ENCODE measurements at places on chromosomes 16 and 17.

- DNase-seq = no peak
Observed at GRCh38 chr17:2043785-2044184, 2.0 kb downstream of the OVCA2 start.

GRCh38 chr17:60573236-60574051 is 26.5 kb upstream of the PPM1D start:
- no peak for DNase-seq

DNA sequence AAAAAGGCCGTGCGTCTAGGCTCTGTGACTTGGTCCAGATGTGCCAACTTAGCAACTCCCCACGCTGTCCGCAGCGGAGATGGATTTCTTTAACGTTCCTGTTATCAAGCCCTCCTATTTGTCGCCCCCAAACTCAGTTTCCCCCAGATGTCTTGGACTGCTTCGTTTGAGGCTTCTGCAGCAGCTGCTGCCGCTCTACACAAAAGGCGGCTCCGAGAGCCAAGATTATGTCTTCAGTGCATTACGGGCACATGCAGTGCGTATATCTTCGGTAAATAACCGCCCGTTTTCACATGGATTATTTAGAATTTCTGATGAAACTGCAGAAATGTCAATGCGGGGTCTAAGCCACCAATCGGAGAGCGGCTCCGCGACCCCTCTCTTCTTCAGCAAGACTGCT is 240.6 kb upstream of the ZFHX3 start:
- DNase-seq = no peak

DNA sequence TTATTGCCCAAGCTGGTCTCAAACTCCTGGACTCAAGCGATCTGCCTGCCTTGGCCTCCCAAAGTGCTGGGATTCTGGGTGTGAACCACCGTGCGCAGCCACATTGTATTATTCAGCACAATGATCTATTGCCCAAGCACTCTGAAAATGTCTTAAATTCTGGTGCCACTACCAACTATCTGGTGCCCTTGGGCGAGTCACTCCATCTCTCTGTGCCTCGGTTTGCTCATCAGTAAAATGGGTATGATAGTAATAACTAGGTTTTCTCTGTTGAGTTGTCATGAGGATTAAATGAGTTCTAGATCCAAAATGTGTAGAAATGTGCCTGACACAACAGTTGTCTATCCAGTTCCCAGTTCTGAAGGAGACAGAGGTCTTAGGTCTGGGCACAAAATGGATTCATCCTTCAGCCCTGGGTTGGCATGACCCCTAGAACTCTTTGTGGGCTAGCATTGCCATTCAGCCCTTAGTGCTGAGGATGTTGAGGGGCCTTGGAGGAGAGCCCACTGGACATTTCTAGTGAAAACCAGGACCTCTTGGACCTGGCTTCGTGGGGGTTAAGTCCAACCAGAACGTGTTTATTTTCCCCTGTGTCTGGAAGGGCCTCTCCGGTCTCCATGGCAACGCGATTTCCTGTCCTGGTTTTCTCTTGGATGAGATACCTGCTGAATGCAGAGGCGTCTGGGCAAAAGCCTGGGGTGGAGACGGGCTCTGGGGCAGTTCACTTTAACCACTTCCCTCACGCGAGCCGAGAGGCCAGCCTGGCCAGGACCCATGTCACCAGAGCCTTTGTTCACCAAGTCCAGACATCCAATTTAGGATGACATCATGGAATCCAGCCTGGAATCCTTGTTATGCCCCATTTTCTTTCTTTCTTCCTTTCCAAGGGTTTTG is 43.7 kb upstream of the TNRC6A start:
- DNase-seq = peak; percentile 42

GRCh38 chr17:57584050-57584551 is 161.0 kb downstream of the CCDC182 start:
- no peak for DNase-seq

- DNase-seq = no peak
Observed at GRCh38 chr17:81037026-81037797, 2.3 kb downstream of the BAIAP2 start.

GRCh38 chr16:14963281-14964173 is 11.3 kb upstream of the PDXDC1 start:
- no peak for DNase-seq

- no peak for DNase-seq
Observed at GRCh38 chr17:12719948-12720347, 54.3 kb downstream of the MYOCD start.

DNA sequence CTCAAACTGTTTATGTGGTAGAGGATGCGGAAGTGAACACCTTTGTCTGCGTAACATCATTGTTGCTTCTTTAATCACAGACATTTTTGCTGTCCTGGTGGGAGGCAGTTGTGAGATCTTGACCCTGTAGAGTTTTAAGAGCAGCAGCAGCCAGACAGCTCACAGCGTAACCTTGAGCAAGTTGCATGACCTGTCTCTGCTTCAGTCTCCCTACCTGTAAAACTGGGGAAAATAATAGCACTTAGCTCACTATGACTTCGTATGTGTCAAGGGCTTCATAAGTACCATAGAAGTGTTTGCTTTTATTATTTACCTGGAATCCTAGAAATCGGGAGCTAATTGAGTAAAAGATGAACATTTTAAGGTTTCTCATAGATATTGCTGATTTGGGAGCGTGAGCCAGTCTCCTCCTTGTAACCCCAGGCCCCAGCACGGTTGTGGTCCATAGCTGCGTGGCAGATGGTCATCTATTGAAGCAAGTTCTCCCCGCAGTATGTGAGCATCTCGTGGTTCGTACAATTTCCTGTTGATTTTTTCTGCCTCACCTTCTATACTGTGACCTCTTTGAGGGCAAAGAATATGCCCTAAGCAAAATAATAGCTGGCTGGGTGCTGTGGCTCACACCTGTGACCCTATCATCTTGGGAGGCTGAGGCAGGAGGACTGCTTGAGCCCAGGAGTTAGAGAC is 34.4 kb downstream of the GPRC5B start:
- DNase-seq = no peak

DNA sequence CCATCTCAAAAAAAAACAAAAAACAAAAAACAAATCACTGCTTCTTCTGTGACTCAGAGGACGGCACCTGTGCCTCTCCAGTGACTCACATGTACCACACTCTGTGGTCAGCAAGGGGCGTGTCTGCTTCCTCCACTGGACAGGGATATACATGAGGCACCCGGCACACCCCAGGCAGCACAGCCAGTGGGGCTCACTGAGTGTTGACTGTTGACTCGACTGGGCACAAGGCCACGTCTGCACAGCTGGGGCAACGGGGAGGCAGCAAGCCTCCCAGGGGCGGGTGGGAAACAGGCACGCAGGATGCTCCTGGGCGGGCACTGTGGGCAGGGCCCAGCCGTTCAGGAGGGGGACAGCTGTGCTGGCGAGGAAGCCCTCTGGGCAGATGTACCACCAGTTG is 64.1 kb downstream of the TIMM22 start:
- DNase-seq = no peak

- DNase-seq = no peak
Observed at GRCh38 chr16:56871172-56871593, 6.2 kb downstream of the SLC12A3 start.

- no peak for DNase-seq
Observed at GRCh38 chr17:68094481-68095078, 59.0 kb downstream of the KPNA2 start.

DNA sequence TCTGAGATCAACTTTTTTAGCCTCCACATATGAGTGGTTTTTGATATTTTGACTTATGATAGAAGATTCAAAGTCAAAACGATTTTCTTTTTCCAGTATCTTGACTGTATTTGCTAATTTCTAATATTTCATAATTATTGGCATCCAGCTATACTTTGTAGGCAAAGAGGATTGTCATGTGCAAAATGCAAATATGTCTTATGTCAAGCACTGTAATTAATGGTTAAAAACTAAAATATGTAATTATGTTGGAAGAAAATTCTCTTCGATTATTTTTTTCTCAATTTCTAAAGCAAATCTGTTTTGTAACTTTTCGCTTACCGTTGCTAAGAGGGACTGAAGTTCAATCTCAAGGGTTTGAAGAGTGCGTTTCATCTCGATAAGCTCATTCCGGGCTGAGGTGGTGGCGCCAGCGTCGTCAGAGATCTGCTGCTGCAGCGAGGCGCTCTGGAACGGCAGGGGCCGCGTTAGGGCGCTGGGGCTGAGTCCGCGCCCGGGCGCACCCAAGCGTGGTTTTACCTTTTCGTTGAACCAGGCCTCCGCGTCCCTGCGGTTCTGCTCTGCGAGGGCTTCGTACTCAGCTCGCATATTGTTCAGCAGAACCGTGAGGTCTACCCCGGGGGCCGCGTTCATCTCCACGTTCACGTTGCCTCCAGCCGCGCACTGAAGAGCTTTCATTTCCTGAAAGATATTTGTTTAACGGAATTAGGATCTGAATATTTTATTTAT is 3.0 kb downstream of the KRT27 start:
- no peak for DNase-seq

- DNase-seq = no peak
Observed at GRCh38 chr17:77875051-77875780, 83.3 kb upstream of the TNRC6C start.

- DNase-seq = no peak
Observed at GRCh38 chr16:83903751-83904150, 4.8 kb downstream of the MLYCD start.

- DNase-seq = no peak
Observed at GRCh38 chr16:67114793-67115192, 5.1 kb downstream of the PHAF1 start.

GRCh38 chr16:86041807-86042206 is 142.8 kb downstream of the IRF8 start:
- DNase-seq = no peak

DNA sequence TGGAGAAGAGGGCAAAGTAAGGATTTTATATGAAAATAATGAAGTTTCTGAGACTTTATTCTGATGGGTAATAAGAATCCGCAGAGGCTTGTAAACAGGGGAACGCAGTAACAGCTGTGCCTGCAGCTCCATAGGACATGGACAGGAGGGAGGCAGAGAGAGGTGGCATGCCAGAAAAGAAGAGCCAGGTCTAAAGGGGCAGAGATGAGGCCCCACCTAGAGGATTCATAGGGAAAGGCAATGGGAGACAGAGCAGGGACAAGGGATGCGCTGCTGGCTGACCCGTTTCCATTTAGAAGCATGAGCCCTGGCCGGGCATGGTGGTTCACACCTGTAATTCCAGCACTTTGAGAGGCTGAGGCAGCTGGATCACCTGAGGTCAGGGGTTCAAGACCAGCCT is 340.3 kb upstream of the CDH5 start:
- DNase-seq = no peak

DNA sequence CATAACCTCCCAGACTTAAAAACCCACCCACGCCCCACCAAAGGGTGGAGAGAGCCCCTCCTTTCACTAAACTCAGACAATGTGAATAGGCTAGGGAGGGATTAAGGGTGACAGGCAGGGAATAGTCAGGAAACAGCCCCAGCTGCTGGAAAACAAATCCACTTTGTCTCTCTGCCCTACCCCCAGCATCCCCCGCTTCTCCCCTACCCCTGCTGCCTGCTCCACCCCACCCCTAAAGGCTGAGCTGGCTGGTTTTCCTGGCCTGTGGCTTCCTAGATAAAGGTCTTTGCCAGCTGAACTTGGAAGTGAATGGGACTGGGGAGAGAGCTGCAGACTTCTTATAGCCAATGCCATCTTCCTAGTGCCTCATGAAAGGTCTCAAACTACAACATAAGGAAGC is 15.0 kb downstream of the CAVIN1 start:
- peak; percentile 88 for DNase-seq

- DNase-seq = no peak
Observed at GRCh38 chr17:14409292-14409691, 108.4 kb downstream of the HS3ST3B1 start.

DNA sequence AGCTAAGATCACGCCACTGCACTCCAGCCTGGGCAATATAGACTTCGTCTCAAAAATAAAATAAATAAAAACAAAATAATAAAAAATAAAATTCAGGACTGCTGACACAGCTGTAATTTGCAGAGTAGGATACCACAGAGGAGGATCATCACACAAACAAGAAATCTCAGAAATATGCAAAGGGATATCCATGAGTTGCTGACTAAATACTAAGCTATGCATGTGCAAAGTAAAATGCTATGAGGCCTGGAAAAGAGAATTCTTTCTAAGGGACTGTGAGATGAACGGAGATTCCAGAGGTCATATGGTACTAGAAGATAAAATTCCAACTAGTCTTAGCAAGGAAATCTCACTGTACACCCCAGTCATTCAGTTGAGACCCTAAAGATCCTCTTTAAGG is 74.8 kb downstream of the SLC39A11 start:
- no peak for DNase-seq

GRCh38 chr16:85950136-85950918 is 51.4 kb downstream of the IRF8 start:
- DNase-seq = no peak

- DNase-seq = no peak
Observed at GRCh38 chr16:83245061-83245460, 562.7 kb upstream of the HSBP1 start.

- DNase-seq = no peak
Observed at GRCh38 chr17:15287538-15288267, 22.6 kb upstream of the PMP22 start.

DNA sequence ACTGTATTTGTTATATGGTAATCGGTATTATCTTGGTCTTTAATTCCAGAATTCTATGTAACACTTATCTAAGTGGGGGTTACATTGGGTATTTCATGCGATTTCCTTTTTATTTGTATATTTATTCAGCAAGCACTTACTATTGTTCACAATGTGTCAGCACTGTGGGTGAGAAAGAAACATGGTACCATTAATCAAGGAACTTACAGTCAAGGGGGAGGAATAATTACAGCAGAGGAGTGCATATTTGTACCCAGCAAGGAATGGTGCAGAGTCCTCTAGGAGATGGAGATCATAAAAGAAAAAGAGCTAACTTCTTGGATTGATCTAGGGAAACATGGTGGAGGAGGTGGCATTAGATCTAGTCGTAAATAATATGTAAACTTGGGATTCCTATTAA is 117.0 kb upstream of the KCNJ16 start:
- no peak for DNase-seq

- DNase-seq = no peak
Observed at GRCh38 chr17:11252146-11252545, 11.1 kb downstream of the SHISA6 start.

DNA sequence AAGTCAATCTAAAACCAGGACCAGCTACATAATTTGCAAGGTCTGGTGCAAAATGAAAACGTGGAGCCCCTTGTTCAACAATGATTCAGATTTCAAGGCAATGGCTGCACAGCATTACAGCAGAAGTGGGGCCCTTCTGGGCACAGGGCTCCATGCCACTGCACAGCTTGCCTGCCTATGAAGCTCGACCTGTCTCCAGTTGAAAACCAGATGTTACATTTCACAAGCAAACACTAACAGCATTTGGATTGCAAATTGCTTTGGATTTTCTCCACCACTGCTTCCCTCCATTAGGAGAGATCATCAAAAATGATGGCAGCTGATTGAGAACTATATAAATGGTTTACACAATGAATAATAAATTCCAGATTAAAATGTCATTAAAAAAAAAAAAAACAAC is 551.4 kb upstream of the ZFHX3 start:
- DNase-seq = no peak

GRCh38 chr17:32491371-32492263 is 4.8 kb downstream of the CDK5R1 start:
- DNase-seq = no peak

Data from anterior cingulate cortex (tissue), 58 donors.